Natural killer cell treated with Interleukin-12 subunit alpha and Interleukin-12 subunit beta and Interleukin-15 and Interleukin-18, amount 100 ng/mL, for 72 hours (primary cell): ENCODE measurements at places on chromosomes 4 and X. TPM values are rescaled to one million over a fixed set of nuclear protein-coding genes. Genes with fewer than 3 reads are reported as not detected.

TLR6 gene
- total RNA-seq: 4.4 TPM

- H3K4me3 ChIP-seq: no peak overlapping the region
- H3K36me3 ChIP-seq: no peaks in the 10 kb centered on the region
- H3K27me3 ChIP-seq: peaks cover 14% of the 10 kb centered on the region
- no peak for DNase-seq
- no peaks in the 10 kb centered on the region for H3K4me1 ChIP-seq
Measured at GRCh38 chr4:77994194-77994721, 62.9 kb upstream of the FRAS1 start.

- no peak for DNase-seq
- H3K27ac ChIP-seq: no peak overlapping the region
- peaks cover 2% of the 10 kb centered on the region for H3K27me3 ChIP-seq
Measured at GRCh38 chrX:73812256-73812655, 249.3 kb downstream of the CHIC1 start.

SLC10A6 gene
- total RNA-seq: not detected

ARHGAP36 gene
- total RNA-seq: not detected

GRCh38 chr4:155658681-155659064 is 8.0 kb upstream of the GUCY1A1 start:
- no peak for DNase-seq
- no peak overlapping the region for H3K27ac ChIP-seq
- H3K4me1 ChIP-seq: no peaks in the 10 kb centered on the region
- peaks cover 12% of the 10 kb centered on the region for H3K27me3 ChIP-seq
- no peak overlapping the region for H3K4me3 ChIP-seq

DNA sequence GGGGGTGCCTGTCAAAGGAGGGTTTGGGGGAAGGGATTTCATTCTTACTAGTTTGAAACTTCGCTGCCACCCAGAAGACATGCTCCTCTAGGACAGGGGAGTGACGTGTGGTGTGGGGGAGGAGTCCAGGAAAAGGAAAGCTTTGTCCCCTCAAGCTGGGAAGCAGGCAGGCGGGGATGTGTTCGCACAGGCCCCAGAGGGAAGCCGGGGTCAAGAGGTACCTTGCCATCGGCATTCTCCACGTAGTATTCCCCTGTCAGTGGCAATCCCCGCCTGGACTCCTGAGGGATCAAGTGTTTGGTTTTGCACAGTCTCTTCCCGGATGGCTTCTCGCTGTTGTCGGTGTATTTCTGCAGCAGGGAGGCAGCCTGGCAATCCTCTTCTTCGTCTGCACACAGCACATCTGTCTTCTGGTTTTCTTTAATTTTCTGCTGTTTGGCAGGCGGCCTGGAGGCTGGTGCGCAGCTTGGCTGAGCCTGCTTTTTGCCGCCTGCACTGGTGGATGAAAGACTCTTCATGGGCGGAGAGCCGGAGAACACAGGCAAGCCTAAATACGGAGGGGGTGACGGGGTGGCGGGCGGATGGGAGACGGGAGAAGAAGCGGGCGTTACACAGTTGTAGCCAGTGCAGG is 35.1 kb downstream of the BCOR start:
- H3K4me1 ChIP-seq: peaks cover 22% of the 10 kb centered on the region
- H3K27ac ChIP-seq: no peak overlapping the region
- no peak for DNase-seq
- H3K27me3 ChIP-seq: peaks cover 4% of the 10 kb centered on the region
- H3K4me3 ChIP-seq: no peak overlapping the region

DNA sequence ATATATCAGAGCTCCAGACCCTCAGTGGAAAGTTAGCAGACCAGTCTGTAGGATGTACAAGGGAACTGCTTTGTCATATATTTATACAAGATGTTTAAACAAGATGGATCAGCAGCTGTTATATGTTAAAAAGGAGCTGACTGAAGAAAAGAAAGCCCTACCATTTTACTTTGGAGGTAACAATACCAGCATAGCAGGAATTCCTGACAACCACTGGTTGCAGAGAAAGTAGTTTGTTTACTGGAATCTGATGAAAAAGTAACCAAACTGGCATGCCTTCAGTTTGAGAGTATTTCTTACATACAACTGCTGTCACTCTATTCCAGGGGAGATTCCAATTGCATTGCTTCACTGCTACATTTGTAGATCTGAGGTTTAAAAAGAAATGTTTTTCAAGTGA is 49.5 kb upstream of the GABRQ start:
- H3K27ac ChIP-seq: no peak overlapping the region
- no peak for DNase-seq
- no peaks in the 10 kb centered on the region for H3K4me1 ChIP-seq
- peaks cover 15% of the 10 kb centered on the region for H3K27me3 ChIP-seq
- H3K4me3 ChIP-seq: no peak overlapping the region

DNA sequence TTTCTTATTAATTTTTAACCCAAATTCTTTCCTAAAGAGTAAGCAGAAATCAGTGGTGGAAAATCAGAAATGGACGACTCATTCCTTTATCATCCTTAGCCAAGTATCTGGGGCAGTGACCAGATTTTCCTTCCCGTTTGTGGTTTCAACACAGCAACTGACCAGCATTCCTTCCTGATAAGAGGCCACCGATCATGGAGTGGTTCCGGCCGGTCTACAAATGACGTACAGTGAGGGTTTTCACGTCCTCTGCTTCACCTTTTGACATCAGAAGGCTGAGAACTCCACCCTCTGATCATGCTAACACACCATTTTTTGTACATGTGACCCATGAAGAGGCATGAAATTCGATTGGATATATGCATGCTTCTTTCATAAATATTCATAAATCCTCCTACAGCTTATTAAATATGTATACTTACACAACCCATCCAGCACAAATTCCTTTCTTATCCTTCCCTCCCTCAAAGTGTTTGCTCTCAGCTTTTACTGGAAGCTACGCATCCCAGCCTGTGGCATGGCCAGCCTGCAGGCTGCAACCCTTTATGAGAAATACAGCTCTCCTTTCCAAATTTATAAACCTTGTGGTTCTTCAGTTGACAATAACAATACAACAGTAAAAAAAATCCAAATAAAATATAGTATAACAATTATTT is 173.0 kb upstream of the CASK start:
- H3K4me3 ChIP-seq: no peak overlapping the region
- H3K27ac ChIP-seq: no peak overlapping the region
- DNase-seq: no peak

FRMD7 gene
- not detected for total RNA-seq

OPHN1 gene
- total RNA-seq: 0.84 TPM

GRCh38 chr4:155881555-155881954 is 15.5 kb upstream of the ASIC5 start:
- no peaks in the 10 kb centered on the region for H3K4me1 ChIP-seq
- peaks cover 3% of the 10 kb centered on the region for H3K27me3 ChIP-seq
- H3K4me3 ChIP-seq: no peak overlapping the region
- no peak for DNase-seq
- H3K27ac ChIP-seq: no peak overlapping the region

GRCh38 chr4:3303923-3304710 is 11.3 kb downstream of the RGS12 start:
- H3K4me1 ChIP-seq: peaks cover 25% of the 10 kb centered on the region
- no peaks in the 10 kb centered on the region for H3K36me3 ChIP-seq
- H3K4me3 ChIP-seq: peak overlapping the region; percentile 41
- no peak overlapping the region for H3K27ac ChIP-seq

STPG2 gene
- total RNA-seq: not detected

- H3K4me1 ChIP-seq: no peaks in the 10 kb centered on the region
- no peak for DNase-seq
- no peak overlapping the region for H3K4me3 ChIP-seq
- H3K36me3 ChIP-seq: peaks cover 12% of the 10 kb centered on the region
Measured at GRCh38 chr4:189002475-189002874, 863.2 kb downstream of the TRIML1 start.

- H3K27ac ChIP-seq: no peak overlapping the region
- no peaks in the 10 kb centered on the region for H3K27me3 ChIP-seq
- no peaks in the 10 kb centered on the region for H3K36me3 ChIP-seq
- no peak overlapping the region for H3K4me3 ChIP-seq
Measured at GRCh38 chr4:105921301-105921700, 26.0 kb downstream of the NPNT start.

GRCh38 chr4:186765138-186765537 is 41.5 kb upstream of the FAT1 start:
- no peaks in the 10 kb centered on the region for H3K27me3 ChIP-seq
- H3K36me3 ChIP-seq: no peaks in the 10 kb centered on the region
- H3K4me3 ChIP-seq: no peak overlapping the region
- H3K4me1 ChIP-seq: no peaks in the 10 kb centered on the region

CXCL11 gene
- 2.5 TPM for total RNA-seq

DNA sequence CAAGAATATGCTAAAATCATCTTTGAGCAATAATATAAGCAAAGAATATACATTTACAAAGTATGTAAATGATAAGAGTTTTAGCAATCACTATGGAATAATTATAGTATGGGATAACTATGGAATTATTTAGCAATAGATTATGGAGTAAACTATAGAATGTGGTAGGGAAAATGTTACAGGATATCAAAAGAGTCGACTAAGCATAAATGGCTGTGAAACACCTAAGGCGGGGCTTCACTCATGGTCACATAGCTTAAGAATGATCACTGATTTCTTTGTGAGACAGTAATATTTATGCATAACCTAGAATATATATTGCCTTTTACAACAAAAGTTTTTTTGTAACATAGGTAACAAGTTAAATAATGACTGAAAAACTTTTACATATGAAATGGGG is 2049.7 kb downstream of the ARAP2 start:
- H3K27ac ChIP-seq: no peak overlapping the region
- H3K4me1 ChIP-seq: no peaks in the 10 kb centered on the region
- no peaks in the 10 kb centered on the region for H3K36me3 ChIP-seq
- no peak for DNase-seq
- H3K4me3 ChIP-seq: no peak overlapping the region

- peaks cover 4% of the 10 kb centered on the region for H3K36me3 ChIP-seq
- peaks cover 30% of the 10 kb centered on the region for H3K27me3 ChIP-seq
- DNase-seq: peak; percentile 69
- H3K4me1 ChIP-seq: peaks cover 6% of the 10 kb centered on the region
Measured at GRCh38 chr4:153684182-153684970, at the start of gene TLR2. Gene TLR2 (plus strand): TSS chr4:153684280. CDS start chr4:153702908, 18,628 bp downstream.

DNA sequence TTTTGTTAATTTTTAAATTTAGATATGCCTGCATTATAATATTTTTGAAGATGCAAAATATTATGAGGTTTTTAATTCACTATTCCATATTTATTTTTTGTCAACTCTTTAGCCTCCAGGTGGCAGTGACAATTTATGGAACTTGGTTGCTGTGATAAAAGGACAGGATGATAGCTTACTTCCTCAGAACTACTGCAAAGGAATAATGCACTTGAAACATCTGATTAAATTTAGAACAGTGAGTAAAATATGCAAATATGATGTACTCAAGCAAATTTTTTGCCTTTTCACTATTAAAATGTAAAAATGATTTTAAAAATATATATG is 45.1 kb downstream of the SPATA4 start:
- no peaks in the 10 kb centered on the region for H3K36me3 ChIP-seq
- no peak for DNase-seq
- H3K27me3 ChIP-seq: no peaks in the 10 kb centered on the region
- H3K27ac ChIP-seq: no peak overlapping the region
- H3K4me3 ChIP-seq: no peak overlapping the region
- no peaks in the 10 kb centered on the region for H3K4me1 ChIP-seq

GRCh38 chr4:188722911-188723310 is 583.7 kb downstream of the TRIML1 start:
- no peaks in the 10 kb centered on the region for H3K36me3 ChIP-seq
- no peak overlapping the region for H3K27ac ChIP-seq
- no peak overlapping the region for H3K4me3 ChIP-seq
- DNase-seq: no peak
- no peaks in the 10 kb centered on the region for H3K4me1 ChIP-seq
- H3K27me3 ChIP-seq: no peaks in the 10 kb centered on the region

DNA sequence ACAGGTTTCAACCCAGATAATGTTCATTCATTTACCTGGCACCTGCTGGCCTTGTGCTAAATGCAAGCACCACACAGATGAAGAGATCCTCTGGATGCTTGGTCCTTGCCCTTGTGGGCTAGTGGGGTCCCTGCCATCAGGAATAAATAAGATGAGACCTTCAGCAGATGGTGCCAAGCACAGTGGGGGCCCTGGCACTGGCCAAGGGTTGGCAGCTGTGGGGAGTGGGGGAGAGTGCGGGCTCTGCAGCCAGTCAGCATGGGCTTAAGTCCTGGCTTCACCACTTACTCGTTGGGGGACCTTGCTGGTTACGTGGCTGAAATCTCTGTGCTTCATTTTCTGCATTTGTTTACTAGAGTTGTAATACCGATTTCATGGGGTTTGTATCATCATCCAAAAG is 6.9 kb downstream of the LAP3 start:
- no peak overlapping the region for H3K4me3 ChIP-seq
- no peak for DNase-seq
- no peaks in the 10 kb centered on the region for H3K27me3 ChIP-seq
- H3K36me3 ChIP-seq: peaks cover 37% of the 10 kb centered on the region
- peaks cover 19% of the 10 kb centered on the region for H3K4me1 ChIP-seq
- H3K27ac ChIP-seq: no peak overlapping the region

GABRB1 gene
- not detected for total RNA-seq

- no peak overlapping the region for H3K4me3 ChIP-seq
- no peaks in the 10 kb centered on the region for H3K36me3 ChIP-seq
- no peak for DNase-seq
- H3K4me1 ChIP-seq: no peaks in the 10 kb centered on the region
- H3K27ac ChIP-seq: no peak overlapping the region
Measured at GRCh38 chrX:16914058-16914457, 32.4 kb upstream of the REPS2 start.

PASD1 gene
- total RNA-seq: not detected

CPZ gene
- not detected for total RNA-seq

GRCh38 chrX:13700380-13700779 is 11.5 kb downstream of the RAB9A start:
- H3K36me3 ChIP-seq: peaks cover 16% of the 10 kb centered on the region
- peak overlapping the region; percentile 94 for H3K27ac ChIP-seq
- no peak for DNase-seq
- no peaks in the 10 kb centered on the region for H3K27me3 ChIP-seq
- H3K4me3 ChIP-seq: no peak overlapping the region

USP51 gene
- total RNA-seq: 0.45 TPM

GRCh38 chr4:145554691-145555090 is 64.5 kb upstream of the MMAA start:
- H3K27me3 ChIP-seq: no peaks in the 10 kb centered on the region
- no peak for DNase-seq
- H3K4me3 ChIP-seq: no peak overlapping the region
- peaks cover 10% of the 10 kb centered on the region for H3K4me1 ChIP-seq

LAMTOR3 gene
- total RNA-seq: 32.3 TPM

- H3K27ac ChIP-seq: no peak overlapping the region
- no peaks in the 10 kb centered on the region for H3K4me1 ChIP-seq
- no peak for DNase-seq
Measured at GRCh38 chrX:112233164-112233563, 150.6 kb upstream of the TRPC5 start.
